ENCODE measurements at places on chromosomes 1 and 21.

DNA sequence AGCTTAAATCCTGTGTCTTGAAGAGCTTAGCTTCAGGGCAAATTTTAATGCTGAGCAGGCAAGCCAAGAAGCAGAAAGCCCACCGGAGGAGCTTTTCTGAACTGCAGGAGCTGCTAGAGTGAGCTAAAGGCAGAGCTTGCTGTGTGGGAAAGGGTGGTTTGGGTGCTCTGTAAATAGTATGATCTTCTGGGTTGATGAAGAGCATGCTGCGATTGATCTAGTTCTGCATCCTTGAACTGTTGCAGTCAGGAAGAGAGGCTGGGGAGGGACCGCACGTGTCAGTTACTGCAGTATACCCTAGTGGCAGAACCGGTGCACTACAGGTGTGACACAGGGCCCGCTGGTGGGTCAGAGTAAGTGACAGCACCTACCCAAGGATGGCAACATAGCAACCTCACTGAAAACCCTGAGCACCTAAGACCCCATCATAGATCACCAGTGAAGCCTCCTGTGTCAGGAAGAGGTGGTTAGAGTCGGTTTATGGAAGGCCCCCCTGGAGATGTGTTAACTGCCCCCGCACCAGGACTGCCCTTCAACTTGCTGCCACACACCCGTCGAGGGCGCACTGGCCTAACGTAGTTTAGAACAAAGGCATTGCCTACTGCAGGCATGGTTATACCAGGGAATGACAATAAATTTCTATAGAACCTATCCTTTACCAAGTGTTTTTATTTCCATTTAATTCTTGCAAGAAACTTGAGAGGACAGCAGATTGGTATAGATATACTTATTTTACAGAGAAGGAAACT lies 146.0 kb upstream of the KIAA0040 start:
- peak; percentile 12 for DNase-seq

GRCh38 chr21:31213787-31214186 lies 130.3 kb downstream of the TIAM1 start:
- no peak for DNase-seq

DNA sequence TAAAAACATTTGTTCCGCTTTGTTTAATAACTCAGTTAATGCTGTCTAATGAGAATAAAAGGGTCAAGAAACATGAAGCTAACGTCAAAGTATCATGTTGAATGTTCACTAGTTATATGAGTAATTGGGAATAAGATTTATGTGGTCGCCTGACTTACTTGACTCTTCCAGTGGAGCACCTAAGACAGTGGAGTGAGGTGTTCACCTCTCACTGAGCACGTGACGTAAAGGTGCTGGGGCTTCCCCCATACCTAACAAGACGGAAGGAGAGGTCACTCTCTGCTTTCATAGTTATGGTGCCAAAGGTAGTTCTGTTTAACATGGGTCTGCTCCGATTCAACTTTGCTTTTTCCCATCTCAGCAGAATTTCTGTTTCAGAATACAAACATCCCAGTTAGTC lies 686 bp downstream of the KMO start:
- no peak for DNase-seq

GRCh38 chr1:243841507-243841906 lies 8.5 kb downstream of the AKT3 start:
- DNase-seq, result no peak

DNA sequence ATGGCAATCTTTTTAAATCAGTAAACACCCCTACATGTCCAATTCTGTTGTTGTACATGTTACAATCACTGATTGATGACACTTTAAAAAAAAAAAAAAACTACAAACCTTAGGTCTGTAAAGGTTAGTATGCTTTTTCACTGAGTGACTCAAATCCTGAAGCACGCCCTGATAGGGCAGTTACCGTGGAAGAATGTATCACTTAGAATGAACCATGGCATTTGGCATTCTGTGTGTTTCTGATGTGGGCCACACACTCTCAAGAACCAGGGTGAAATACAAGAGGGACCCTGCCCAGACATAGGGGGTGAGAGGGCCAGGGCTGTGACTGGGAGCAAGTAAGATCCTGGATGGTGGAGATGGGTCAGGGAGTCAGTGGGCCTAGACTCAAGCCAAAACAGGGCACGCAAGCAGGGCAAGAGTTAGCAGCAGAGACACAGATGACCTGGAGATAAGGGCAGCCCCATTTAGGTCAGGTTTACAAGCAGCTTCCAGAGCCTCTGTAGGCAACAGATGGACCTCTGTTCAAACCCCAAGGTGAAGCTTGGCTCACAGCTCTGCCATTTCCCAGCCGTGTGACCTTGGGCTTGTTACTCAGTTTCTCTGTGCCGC lies 47.6 kb upstream of the DMRTB1 start:
- no peak for DNase-seq

GRCh38 chr1:147699686-147700041 lies 29.3 kb upstream of the ACP6 start:
- no peak for DNase-seq

- no peak for DNase-seq
Measured at GRCh38 chr1:16118706-16119105, 37.2 kb downstream of the EPHA2 start.

- no peak for DNase-seq
Measured at GRCh38 chr1:149929856-149930255, 2.3 kb upstream of the SF3B4 start.

- no peak for DNase-seq
Measured at GRCh38 chr1:109089242-109090015, 1.1 kb upstream of the TMEM167B start.

DNA sequence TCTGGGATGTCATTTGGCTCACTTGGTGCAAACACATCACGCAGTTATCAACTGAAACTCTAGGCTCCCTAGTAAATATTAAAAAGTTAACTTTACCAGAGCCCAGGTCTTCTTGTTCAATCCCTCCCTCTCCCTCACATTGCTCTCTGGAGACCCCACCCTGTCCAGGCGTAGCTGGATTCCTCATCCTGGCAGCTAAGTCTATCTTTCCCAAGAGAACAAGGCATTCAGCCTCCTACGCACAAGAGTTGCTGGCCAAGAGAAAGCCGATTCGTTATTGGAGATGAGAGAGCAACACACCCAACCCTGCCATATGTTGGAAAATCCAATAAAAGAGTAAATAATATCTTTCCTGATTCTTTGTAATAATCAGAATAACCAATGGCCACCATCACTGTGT lies 117.9 kb downstream of the SLC30A10 start:
- DNase-seq, result no peak

DNA sequence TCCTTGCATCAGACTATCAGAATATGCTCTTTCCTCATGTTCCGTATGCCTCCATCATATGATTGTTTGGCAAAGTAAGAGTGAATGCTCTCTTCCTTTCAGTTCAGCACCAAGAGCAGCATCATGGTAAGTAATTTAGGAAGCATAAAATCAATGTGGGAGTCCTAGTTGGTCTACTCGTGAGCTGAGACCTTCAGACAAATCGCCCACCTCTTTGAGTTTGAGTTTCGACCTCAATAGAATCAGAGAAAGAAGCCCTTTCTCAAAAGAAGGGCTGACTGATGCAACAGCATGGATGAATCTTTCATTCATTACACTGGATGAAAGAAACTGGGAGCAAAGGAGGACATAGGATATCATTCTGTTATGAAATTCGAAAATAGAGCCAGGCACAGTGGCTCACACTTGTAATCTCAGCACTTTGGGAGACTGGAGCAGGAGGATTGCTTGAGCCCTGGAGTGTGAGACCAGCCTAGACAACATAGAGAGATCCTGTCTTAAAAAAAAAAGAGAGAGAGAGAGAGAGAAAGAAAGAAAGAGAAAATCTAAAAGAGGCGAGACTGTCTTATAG lies 112.5 kb downstream of the ZC3H11B start:
- DNase-seq, result no peak

DNA sequence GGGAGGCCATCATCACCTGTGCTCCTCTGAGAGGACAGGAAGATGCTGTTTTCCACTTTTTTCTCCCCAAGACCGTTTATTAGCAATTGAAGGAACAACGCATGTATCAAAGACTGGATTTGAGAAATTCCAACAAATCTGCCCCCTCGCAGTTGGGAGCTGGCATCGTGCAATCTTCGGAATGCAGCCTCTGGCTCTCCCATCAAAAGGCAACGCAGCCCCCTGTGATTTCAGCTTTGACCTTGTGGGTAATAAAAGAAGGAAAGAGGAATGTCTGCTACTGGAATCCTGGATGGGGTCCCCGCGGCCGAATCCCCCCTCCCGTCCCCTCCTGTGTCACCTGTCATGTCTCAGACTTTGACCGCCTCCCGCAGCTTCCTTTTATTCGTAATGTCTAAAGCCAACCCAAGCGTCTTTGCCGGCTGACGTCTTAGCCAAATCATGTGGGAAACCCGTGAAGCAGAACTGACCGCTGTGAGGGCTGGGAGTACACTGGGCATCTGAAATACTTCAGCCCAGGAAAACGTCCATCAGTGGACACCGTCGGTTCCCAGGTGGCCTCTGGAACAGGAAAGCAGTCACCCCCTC lies 101.5 kb downstream of the WDR4 start:
- no peak for DNase-seq

DNA sequence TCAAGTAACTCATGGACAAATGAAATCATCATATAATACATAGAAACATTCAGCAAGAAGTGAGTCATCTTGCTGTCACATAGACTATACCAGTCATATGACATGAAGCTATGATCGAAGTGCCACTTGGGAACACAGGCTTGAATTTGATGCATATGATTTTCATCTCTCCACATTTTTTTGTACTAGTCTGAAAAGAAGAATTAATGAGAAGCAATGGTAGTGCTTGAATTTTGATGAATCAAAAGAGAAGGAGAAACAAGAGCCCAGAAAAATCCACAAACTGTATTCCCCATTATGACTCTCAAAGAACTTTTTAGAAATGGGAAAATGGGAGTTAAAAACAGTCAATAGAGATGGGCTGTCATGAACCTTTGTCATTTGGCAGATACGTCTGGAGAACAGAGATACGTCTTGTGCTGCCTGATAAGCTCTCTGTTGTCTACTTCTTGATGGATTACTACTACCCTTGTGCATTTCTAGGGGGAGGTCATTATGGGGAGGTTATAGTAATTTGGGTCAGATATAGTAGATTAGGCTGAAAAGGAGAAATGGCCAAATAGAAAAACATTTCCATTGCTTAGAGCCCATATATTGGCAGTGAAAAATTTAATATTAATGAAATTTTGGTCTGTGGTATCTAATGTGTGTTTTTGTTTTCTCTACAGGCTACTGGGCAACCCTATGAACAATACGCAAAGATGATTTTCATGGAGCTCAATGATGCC lies 8.0 kb upstream of the LEPR start:
- DNase-seq, result no peak

DNA sequence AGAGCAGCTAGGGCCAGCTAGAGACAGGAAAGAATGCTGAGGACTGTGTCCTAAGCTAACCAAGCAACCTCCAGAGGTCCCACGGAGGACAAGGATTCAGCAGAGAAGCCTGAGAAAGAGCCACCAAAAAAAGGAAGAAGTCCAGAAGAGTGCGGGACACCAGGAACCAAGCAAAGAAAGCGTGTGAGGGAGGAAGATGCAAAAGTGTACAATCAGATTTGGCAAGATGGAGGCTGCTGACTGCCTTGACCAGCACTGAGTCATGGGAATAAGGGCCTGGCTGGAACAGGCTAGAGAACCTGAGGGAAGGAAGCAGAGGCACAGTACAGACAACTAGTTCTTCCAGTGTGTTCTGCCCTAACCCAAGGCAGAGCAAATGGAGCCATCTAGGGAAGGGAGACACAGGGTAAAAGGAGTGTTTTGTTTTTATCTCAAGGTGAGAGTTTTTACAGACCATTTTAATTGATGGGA lies 18.5 kb downstream of the TP53BP2 start:
- DNase-seq, result no peak
